Neural crest cell (in vitro differentiated cells): ENCODE measurements at places on chromosomes 2 and 18. TPM values are rescaled to one million over a fixed set of nuclear protein-coding genes. Genes with fewer than 3 reads are reported as not detected.
A peak's percentile ranks its signal among the peaks of the same experiment; 100 is the strongest.

GRCh38 chr2:181655519-181655918, 1.4 kb downstream of the CERKL start:
- H3K4me3 ChIP-seq = no peak overlapping the region
- H3K27ac ChIP-seq = no peak overlapping the region
- H3K36me3 ChIP-seq = no peaks in the 10 kb centered on the region

LRRTM4 gene
- 10.1 and 10.6 TPM in 2 replicates for total RNA-seq

GRCh38 chr2:796141-796985, 119.2 kb upstream of the TMEM18 start:
- DNase-seq = no peak
- H3K27ac ChIP-seq = peak overlapping the region; percentile 19
- H3K36me3 ChIP-seq = no peaks in the 10 kb centered on the region
- H3K4me3 ChIP-seq = no peak overlapping the region

RAD51AP2 gene
- total RNA-seq = 0.16 and 0.23 TPM in 2 replicates

BOLL gene
- total RNA-seq = not detected in 2 replicates

DNA sequence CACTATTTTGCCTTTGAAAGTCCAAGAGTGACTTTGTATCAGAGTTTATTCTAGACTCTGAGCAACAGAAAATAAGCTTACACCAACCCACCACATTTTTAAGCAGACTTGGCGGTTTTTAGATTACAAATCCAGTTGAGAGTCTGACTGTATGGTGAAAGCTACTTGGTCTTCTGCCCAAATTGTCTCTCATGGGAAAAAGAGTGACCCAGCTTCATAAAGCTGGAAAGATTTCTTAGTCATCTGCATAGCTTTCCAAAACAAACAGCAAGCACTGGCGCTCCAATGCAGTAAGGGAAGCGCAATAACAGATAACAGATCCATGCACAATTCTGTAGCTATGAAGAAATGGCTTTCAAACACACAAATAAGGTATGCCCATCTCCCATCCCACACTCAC, 7.1 kb downstream of the DSG1 start:
- no peaks in the 10 kb centered on the region for H3K4me1 ChIP-seq
- H3K27ac ChIP-seq = no peak overlapping the region
- no peaks in the 10 kb centered on the region for H3K27me3 ChIP-seq
- no peak for DNase-seq
- H3K36me3 ChIP-seq = no peaks in the 10 kb centered on the region
- H3K4me3 ChIP-seq = no peak overlapping the region

DNA sequence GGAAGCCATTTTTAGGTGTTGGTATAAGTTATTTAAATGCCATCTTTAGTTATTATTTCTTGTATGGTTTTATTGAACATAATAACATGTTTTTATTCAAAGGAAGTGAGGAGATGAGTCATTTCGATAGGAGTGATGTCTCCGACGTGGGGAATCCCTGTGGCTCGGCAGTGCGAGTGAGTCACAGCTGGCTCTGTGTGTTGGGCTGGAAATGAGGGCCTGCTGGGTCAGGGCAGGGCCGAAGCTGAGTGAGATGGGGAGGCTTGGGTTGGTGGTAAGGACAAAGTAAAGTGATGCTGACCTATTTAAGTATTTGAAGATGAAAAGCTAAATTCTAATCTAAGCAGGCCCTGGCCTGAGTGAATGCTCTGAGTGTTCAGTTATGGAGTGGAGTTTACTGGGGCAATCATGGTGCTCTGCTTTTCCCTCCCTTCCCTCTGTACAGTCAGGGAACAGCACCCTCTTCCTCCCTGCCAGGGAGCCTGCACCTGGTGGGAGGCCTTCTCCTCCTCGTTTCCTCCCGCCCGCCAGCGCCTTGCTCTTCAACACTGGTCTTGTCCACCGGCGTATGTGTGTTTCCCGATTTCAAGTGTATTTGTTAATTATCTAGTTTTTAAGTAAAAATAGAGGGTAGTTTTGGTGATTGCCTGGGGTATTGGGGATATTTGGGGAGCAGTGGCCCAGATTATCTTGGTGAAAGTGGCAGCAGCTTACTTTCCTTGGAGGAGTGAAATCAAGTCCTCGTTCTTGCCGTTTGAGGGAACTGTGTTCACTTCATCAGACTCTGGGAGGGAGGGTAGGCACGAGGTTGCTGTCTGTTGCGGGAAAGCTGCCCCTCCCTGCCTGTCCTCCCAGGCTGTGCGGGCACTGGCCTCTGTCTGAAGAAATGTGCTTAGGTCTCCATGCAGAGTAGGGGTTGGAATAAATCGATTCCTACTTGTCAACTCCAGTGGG, 157.0 kb downstream of the LDLRAD4 start:
- H3K4me3 ChIP-seq = no peak overlapping the region
- DNase-seq = no peak
- peaks cover 18% of the 10 kb centered on the region for H3K4me1 ChIP-seq
- H3K36me3 ChIP-seq = no peaks in the 10 kb centered on the region

DNA sequence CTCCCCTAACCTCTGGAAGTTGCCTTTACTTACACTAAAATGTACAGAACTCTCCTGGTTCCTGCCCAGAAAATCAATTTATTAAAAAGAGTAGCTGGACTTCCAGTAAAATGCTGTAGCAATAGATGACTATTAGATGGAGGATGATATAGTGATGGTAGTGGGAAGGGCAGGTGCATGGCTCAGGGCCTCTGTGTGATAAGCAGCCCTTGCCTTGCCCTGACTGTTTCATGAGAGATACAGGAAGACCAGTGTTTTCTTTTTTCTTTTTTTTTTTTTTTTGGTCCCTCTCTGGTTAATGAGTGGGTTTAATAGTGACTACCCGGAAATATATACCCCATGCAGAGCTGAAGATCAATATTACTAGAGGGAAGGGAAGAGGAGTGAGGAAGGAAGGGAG, 48.7 kb upstream of the NEDD4L start:
- peaks cover 8% of the 10 kb centered on the region for H3K4me1 ChIP-seq
- DNase-seq = no peak
- H3K27ac ChIP-seq = no peak overlapping the region

GRCh38 chr2:25369876-25370275, 28.2 kb upstream of the DNMT3A start:
- peaks cover 20% of the 10 kb centered on the region for H3K4me1 ChIP-seq
- no peak overlapping the region for H3K27ac ChIP-seq
- no peaks in the 10 kb centered on the region for H3K27me3 ChIP-seq
- no peaks in the 10 kb centered on the region for H3K36me3 ChIP-seq
- DNase-seq = no peak

DNA sequence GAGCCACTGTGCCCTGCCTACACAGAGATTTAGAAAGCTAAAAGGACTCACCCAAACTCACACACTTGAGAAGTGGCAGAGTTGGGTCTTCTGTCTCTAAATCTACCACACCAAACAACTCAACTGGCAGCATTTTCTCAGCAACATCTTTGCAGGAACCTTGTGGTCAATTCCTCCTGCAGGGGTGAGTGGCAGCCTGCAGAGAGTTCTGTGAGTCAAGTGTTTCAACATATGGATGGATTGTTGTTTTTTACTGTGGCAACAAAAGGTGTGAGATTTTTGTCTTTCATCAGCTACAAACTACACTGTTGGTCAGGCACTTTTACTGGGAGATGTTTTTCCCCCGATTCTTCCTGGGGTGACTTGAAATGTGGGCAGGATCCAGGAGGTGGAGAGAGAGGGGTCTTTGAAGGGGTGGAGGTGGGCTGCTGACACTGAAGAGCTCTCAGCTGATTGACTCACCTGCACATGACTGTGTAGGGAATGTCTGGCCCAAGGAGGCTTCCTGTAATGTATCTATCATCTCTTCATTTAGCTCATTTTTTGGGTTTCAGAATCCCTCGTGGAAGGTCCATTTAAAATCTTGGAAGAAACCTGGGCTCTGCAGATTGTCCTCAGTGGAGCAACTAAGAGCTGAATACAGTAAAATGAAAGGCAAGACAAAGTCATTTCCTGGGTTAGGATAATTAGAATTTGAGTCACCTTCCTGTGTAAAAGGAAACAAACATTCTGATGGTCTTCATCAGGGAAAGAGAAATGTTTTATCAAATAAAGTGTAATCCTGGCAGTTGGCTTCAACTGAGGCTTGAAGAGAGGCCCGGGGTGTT, 98.6 kb downstream of the MSH2 start:
- H3K36me3 ChIP-seq = peaks cover 23% of the 10 kb centered on the region
- H3K4me3 ChIP-seq = no peak overlapping the region
- no peak overlapping the region for H3K27ac ChIP-seq
- no peaks in the 10 kb centered on the region for H3K4me1 ChIP-seq
